Thoracic aorta (tissue), 2 donors: ENCODE measurements at places on chromosomes 2 and 18. TPM values are rescaled to one million over a fixed set of nuclear protein-coding genes. Genes with fewer than 3 reads are reported as not detected.

- H3K27ac ChIP-seq = no peak overlapping the region
- H3K4me1 ChIP-seq = no peaks in the 10 kb centered on the region
- DNase-seq = no peak
Observed at GRCh38 chr2:78845664-78846185, 179.8 kb upstream of the REG3G start.

DNA sequence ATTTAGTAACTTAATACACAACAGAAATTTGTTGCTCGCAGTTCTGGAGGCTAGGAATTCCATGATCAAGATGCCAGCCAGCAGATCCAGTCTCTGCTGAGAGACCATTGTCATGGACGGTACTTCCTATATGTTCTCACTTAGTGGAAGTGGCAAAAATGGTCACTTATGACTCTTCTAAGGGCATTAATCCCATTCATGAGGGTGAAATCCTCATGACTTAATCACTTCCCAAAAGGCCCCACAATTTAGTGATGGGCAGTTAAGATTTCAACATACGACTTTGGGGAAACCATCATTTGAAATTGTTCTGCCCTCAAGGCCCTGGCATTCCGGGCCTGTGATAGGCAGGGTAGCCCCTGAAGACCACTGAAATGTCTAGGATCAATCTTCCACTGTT, 23.0 kb downstream of the BZW1 start:
- H3K27me3 ChIP-seq = no peaks in the 10 kb centered on the region
- H3K36me3 ChIP-seq = no peaks in the 10 kb centered on the region
- no peak overlapping the region for H3K27ac ChIP-seq
- H3K4me3 ChIP-seq = no peak overlapping the region
- no peak for DNase-seq

GRCh38 chr2:204187229-204188083, 250.9 kb downstream of the ICOS start:
- no peak overlapping the region for H3K4me3 ChIP-seq
- DNase-seq = no peak
- no peaks in the 10 kb centered on the region for H3K36me3 ChIP-seq

MAP3K19 gene
- total RNA-seq = not detected

MPHOSPH10 gene
- total RNA-seq = 17.2 TPM

- H3K27ac ChIP-seq = no peak overlapping the region
- no peaks in the 10 kb centered on the region for H3K36me3 ChIP-seq
- DNase-seq = no peak
- H3K4me1 ChIP-seq = no peaks in the 10 kb centered on the region
- no peak overlapping the region for H3K4me3 ChIP-seq
Observed at GRCh38 chr2:216959433-216959832, 99.6 kb upstream of the TNP1 start.

ANAPC1 gene
- 45.6 TPM for total RNA-seq

DNA sequence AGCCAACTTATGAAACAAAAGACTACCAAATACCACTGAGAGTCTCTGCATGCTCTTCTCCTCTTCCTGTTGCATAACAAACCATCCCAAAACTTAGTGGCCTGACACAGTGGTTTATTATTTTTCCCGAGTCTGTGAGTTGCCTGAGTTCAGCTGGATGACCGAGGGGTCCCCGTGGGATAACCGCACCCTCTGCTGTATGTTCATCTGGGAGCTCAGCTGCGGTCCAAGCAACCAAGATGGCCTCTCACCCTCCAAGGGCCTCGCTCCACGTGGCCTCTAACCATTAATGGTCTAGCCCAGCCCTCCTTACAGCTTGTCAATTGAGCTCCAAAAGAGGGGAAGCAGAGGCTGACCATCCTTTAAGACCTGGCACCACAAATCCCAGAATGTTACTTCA, 17.1 kb downstream of the ITM2C start:
- no peaks in the 10 kb centered on the region for H3K27me3 ChIP-seq
- DNase-seq = no peak

GRCh38 chr2:99877963-99878362, 264.4 kb downstream of the AFF3 start:
- H3K27me3 ChIP-seq = no peaks in the 10 kb centered on the region
- H3K36me3 ChIP-seq = no peaks in the 10 kb centered on the region
- H3K27ac ChIP-seq = no peak overlapping the region

UGT1A5 gene
- not detected for total RNA-seq

GRCh38 chr2:237190966-237191713, 105.5 kb downstream of the COPS8 start:
- no peaks in the 10 kb centered on the region for H3K27me3 ChIP-seq
- no peak overlapping the region for H3K4me3 ChIP-seq
- no peaks in the 10 kb centered on the region for H3K4me1 ChIP-seq
- H3K36me3 ChIP-seq = no peaks in the 10 kb centered on the region
- no peak for DNase-seq

DNA sequence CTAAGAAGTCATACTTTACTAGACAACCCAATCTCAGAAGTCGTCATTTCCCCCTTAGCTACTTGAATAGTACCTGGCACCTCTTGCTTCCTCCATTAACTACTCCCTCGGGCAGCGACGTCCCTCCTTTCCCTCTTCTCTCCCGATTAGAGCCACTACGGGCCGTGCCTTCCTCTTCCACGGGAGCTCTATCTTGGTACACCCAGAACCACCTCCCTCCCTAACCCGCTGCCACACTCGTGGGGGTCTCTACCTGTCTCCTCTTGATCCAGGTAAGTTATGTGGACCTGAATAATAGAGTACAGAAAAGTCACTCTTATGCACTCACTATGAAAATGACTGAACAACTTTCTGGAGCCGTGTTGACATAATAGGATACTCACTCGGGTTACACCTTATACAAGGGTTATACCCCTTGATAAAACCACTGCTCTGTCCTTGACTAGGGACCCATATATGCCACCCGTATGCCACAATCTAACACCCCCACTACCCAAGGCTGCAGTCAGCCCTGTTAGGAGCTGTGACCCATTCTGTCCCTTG, 595 bp upstream of the HDHD2 start:
- peaks cover 18% of the 10 kb centered on the region for H3K4me1 ChIP-seq
- H3K27me3 ChIP-seq = no peaks in the 10 kb centered on the region
- no peak for DNase-seq
- peak overlapping the region; percentile 80 for H3K4me3 ChIP-seq
- no peaks in the 10 kb centered on the region for H3K36me3 ChIP-seq

POMC gene
- 5.7 TPM for total RNA-seq

GRCh38 chr2:3873899-3874298, 170.5 kb downstream of the DCDC2C start:
- H3K4me1 ChIP-seq = no peaks in the 10 kb centered on the region
- no peak overlapping the region for H3K4me3 ChIP-seq
- no peak for DNase-seq
- H3K36me3 ChIP-seq = no peaks in the 10 kb centered on the region
